ENCODE measurements at places on chromosomes 4 and X. TPM values are rescaled to one million over a fixed set of nuclear protein-coding genes. Genes with fewer than 3 reads are reported as not detected.

Gene PACRGL
- total RNA-seq = 49.5 TPM

Gene SERTM2
- not detected for total RNA-seq

Gene DRP2
- 0.19 TPM for total RNA-seq

Gene FAM241A
- 5.4 TPM for total RNA-seq

Gene HTN3
- total RNA-seq = not detected

Gene CENPVL2
- total RNA-seq = not detected

Gene POLN
- total RNA-seq = not detected

Measured in A375 (cell line).